CD8-positive, alpha-beta memory T cell (primary cell): ENCODE measurements at places on chromosomes 6 and 20. TPM values are rescaled to one million over a fixed set of nuclear protein-coding genes. Genes with fewer than 3 reads are reported as not detected.

GRCh38 chr20:3763671-3764601, 3.6 kb downstream of the ADISSP start:
- no peaks in the 10 kb centered on the region for H3K27me3 ChIP-seq
- H3K27ac ChIP-seq, result no peak overlapping the region
- no peak overlapping the region for H3K4me3 ChIP-seq
- H3K4me1 ChIP-seq, result peaks cover 19% of the 10 kb centered on the region
- DNase-seq, result no peak

Gene VEGFA
- polyA plus RNA-seq, result not detected

DNA sequence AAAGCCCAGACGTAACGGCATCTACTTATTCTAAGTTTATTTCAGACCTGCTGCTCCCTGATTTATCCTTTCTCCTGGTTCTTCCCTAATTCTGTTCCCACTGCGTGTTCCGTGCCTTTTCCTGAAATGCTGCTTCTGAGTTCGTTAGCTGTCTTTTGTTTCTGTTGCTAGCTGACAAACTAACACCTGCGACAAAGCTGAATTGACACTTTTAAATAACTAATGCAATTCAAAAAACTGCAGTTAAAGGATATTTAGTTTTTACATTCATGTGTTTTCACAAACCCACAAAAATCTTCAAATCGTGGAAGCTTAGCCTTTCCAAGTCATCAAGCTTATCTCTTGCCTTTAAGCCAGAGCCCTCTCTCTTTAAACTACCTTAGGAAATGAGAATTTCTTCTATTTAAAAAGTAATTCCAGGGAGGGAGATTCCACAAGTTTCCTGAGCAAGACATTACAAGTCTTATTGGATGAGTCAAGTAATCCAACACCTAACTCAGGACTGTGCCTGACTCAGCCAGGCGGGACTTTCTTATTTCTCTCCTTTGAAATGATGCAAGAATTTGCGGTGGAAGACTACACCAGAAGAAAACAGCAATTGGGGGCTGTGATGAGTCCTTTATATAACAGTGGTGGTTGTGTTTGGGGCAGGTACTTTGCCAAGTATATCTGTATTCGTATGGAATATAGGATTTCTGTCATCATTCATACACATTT, 6.3 kb downstream of the ADTRP start:
- no peaks in the 10 kb centered on the region for H3K4me1 ChIP-seq
- no peaks in the 10 kb centered on the region for H3K36me3 ChIP-seq
- H3K27me3 ChIP-seq, result no peaks in the 10 kb centered on the region
- no peak for DNase-seq

Gene ZNF335
- polyA plus RNA-seq, result 14.6 TPM

- H3K4me3 ChIP-seq, result no peak overlapping the region
- H3K27ac ChIP-seq, result peak overlapping the region; percentile 14
- DNase-seq, result no peak
- H3K4me1 ChIP-seq, result no peaks in the 10 kb centered on the region
- no peaks in the 10 kb centered on the region for H3K27me3 ChIP-seq
These were observed 222.4 kb upstream of the MYLIP start for GRCh38 chr6:15906420-15907016.

Gene HLA-DPA1
- 156 TPM for polyA plus RNA-seq

Gene PDYN
- polyA plus RNA-seq, result not detected

- no peak for DNase-seq
- no peaks in the 10 kb centered on the region for H3K4me1 ChIP-seq
- H3K27me3 ChIP-seq, result no peaks in the 10 kb centered on the region
- no peaks in the 10 kb centered on the region for H3K36me3 ChIP-seq
- H3K27ac ChIP-seq, result peak overlapping the region; percentile 16
- H3K4me3 ChIP-seq, result no peak overlapping the region
These were observed 36.0 kb upstream of the SMIM29 start for GRCh38 chr6:34284563-34285447.

GRCh38 chr6:15061180-15061641, 184.7 kb upstream of the JARID2 start:
- no peak overlapping the region for H3K4me3 ChIP-seq
- no peaks in the 10 kb centered on the region for H3K27me3 ChIP-seq
- no peak overlapping the region for H3K27ac ChIP-seq
- H3K36me3 ChIP-seq, result no peaks in the 10 kb centered on the region

- no peak overlapping the region for H3K4me3 ChIP-seq
- H3K36me3 ChIP-seq, result no peaks in the 10 kb centered on the region
- no peak overlapping the region for H3K27ac ChIP-seq
- no peaks in the 10 kb centered on the region for H3K27me3 ChIP-seq
- no peak for DNase-seq
These were observed 510.5 kb upstream of the MAP3K7 start for GRCh38 chr6:91097364-91097763.

DNA sequence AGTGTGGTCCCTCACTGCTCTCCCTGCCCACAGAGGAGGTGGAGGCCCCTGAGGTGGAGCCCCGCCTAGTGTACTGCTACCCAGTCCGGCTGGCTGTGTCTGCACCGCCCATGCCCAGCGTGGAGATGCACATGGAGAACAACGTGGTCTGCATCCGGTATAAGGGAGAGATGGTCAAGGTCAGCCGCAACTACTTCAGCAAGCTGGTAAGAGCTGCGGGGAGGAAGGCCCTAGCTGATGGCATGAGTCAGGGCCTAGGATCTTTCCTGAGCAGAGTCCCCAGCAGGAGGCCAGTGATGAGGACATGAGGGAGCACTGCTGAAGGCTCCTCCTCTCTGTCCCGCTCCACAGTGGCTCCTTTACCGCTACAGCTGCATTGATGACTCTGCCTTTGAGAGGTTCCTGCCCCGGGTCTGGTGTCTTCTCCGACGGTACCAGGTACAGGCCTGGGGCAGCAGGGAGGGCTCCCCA, 11.2 kb downstream of the PCIF1 start:
- DNase-seq, result no peak
- H3K4me3 ChIP-seq, result no peak overlapping the region
- H3K4me1 ChIP-seq, result peaks cover 10% of the 10 kb centered on the region
- H3K36me3 ChIP-seq, result peaks cover 77% of the 10 kb centered on the region

DNA sequence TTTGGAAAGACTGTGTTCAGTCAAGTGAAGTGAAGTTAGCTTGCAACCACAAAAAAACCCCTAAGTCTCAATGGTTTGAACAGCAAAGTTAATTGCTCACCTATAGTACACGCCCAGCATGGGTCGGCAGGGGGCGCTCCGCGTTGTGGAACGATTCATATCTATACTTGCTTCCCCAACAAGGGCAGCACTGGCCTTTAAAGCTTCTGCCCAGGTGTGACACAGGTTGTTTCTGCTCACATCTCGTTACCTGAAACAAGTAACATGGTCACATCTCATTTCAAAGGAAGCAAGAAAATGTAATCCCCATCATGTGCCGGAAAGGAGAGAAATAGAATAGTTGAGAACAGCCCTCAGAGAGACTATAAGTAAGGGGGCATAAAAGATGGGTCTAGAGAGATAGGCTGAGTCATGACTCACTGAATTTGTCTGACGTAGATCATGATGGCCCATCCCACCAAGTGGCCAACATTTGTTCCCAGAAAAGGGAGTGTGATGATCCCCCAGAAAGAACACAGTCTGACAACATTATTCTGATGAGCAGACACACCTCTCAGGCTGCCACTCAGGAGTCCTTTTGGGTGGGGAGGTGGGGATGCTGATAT, 29.0 kb downstream of the HNF4A start:
- H3K4me3 ChIP-seq, result no peak overlapping the region
- no peaks in the 10 kb centered on the region for H3K36me3 ChIP-seq
- peaks cover 6% of the 10 kb centered on the region for H3K27me3 ChIP-seq
- H3K4me1 ChIP-seq, result peaks cover 7% of the 10 kb centered on the region

Gene MAP3K4
- 13.0 TPM for polyA plus RNA-seq

Gene BPIFA2
- polyA plus RNA-seq, result not detected
